ENCODE measurements at places on chromosomes 13 and 19. TPM values are rescaled to one million over a fixed set of nuclear protein-coding genes. Genes with fewer than 3 reads are reported as not detected.

DNA sequence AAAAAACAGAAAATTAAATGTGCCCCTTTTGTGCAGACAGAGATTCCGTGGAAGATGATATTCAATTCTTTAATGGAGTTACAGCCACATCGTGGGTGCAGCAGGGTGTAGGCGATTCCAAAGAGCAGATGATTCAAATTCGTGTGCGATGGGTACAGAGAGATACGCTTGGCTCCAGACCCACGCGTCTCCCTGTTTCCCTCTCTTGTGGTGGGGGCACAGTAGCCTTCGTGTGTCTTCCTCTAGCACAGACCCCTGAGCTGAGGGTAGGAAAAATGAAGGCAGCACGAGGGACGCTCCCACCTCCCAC, 4.8 kb downstream of the TSPAN16 start:
- no peak overlapping the region for H3K27ac ChIP-seq
- no peaks in the 10 kb centered on the region for H3K27me3 ChIP-seq
- no peak overlapping the region for H3K4me3 ChIP-seq

- H3K4me1 ChIP-seq: no peaks in the 10 kb centered on the region
- no peaks in the 10 kb centered on the region for H3K36me3 ChIP-seq
- no peaks in the 10 kb centered on the region for H3K27me3 ChIP-seq
- no peak overlapping the region for H3K27ac ChIP-seq
- H3K4me3 ChIP-seq: no peak overlapping the region
These were observed 34.2 kb downstream of the TDRD3 start for GRCh38 chr13:60431108-60431700.

DNA sequence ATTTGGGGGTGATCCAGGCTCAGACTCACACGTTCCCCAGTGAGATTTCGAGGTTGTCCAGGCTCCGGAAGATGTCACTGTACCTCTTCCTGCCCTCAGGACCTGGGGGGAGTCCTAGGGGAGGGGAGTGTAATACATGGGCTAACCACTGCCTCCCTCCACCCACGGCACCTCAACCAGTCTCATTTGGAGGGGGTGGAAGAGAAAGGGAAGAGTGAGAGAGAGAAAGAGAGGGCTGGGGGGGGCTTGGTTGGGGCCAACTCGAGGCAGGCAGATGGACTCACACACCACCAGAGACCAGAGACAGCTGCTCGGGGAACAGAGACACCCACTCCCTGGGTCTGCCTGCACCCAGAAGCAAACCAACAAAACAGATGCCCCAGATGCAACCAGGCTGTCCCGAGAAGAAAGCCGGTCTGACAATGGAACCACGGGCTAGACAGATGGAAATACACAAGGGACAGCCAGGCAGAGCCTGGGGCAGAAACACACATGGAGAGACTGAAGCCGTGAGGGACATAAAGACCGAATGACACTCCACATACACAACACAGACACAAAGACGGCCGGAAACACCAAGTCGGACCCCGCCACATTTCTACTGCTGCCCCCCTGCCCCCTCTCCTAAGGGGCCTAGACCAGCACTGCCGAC, 825 bp downstream of the GMIP start:
- DNase-seq: no peak
- H3K27me3 ChIP-seq: no peaks in the 10 kb centered on the region
- no peaks in the 10 kb centered on the region for H3K36me3 ChIP-seq
- H3K4me3 ChIP-seq: peak overlapping the region; percentile 60
- H3K4me1 ChIP-seq: no peaks in the 10 kb centered on the region
- H3K27ac ChIP-seq: no peak overlapping the region

GRCh38 chr13:59471106-59471505, 692.6 kb downstream of the DIAPH3 start:
- H3K4me3 ChIP-seq: no peak overlapping the region
- H3K36me3 ChIP-seq: no peaks in the 10 kb centered on the region
- H3K27me3 ChIP-seq: no peaks in the 10 kb centered on the region
- no peak overlapping the region for H3K27ac ChIP-seq
- DNase-seq: no peak

- no peaks in the 10 kb centered on the region for H3K27me3 ChIP-seq
- no peak overlapping the region for H3K27ac ChIP-seq
- no peaks in the 10 kb centered on the region for H3K36me3 ChIP-seq
- H3K4me3 ChIP-seq: no peak overlapping the region
- H3K4me1 ChIP-seq: no peaks in the 10 kb centered on the region
These were observed 66.1 kb upstream of the DIAPH3 start for GRCh38 chr13:60229708-60230272.

GRCh38 chr13:69872321-69873047, 235.1 kb upstream of the ATXN8OS start:
- no peaks in the 10 kb centered on the region for H3K36me3 ChIP-seq
- DNase-seq: no peak
- H3K4me1 ChIP-seq: no peaks in the 10 kb centered on the region
- no peak overlapping the region for H3K4me3 ChIP-seq

- H3K27me3 ChIP-seq: no peaks in the 10 kb centered on the region
- no peak for DNase-seq
- H3K4me3 ChIP-seq: no peak overlapping the region
- no peak overlapping the region for H3K27ac ChIP-seq
- H3K4me1 ChIP-seq: no peaks in the 10 kb centered on the region
These were observed 28.8 kb downstream of the FLT1 start for GRCh38 chr13:28466151-28466550.

DNA sequence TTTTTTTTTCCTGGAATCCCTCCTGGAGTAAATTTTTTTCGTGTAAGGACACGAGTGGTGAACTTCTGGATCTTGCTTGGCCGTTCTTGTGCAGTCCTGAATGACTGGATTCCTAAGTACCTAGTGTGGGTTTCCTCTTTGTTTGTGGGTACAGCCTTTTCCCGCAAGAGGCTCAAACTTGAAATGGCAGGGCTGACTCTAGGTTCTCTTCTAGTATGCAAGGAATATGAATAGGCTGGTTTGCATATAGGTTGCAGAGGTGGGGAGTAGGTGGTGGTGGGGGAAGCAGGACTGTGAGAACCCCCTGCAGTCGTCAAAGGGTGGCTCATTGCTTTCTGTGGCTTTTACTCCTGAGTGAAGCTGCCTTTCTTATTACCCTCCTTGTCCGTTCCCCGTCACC, 13.6 kb downstream of the UBAC2 start:
- no peaks in the 10 kb centered on the region for H3K36me3 ChIP-seq
- DNase-seq: no peak
- H3K27me3 ChIP-seq: no peaks in the 10 kb centered on the region
- no peak overlapping the region for H3K4me3 ChIP-seq
- H3K4me1 ChIP-seq: no peaks in the 10 kb centered on the region

DNA sequence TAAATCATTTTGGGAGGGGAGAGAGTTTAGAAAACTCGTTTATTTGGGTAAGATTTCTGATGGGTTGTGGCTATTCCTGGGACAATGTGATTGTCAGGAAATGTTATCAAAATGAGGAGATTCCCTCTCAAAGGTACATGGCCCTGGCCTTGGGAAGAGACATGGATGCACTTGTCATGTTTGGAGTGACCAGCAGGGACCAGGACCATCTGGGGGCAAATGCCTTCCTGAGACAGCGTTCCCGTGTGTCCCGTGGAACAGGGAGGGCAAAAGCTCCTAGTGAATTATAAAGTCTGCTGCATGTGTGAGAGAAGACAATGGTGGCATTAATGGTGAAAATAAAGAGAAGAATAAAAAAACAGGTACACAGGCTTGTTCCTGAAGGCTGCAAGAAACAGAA, 317.3 kb downstream of the ZNF536 start:
- DNase-seq: no peak
- H3K4me1 ChIP-seq: no peaks in the 10 kb centered on the region
- H3K4me3 ChIP-seq: no peak overlapping the region

GRCh38 chr19:33689868-33690267, 68.1 kb downstream of the CHST8 start:
- H3K4me1 ChIP-seq: no peaks in the 10 kb centered on the region
- H3K4me3 ChIP-seq: no peak overlapping the region
- H3K27ac ChIP-seq: no peak overlapping the region

GRCh38 chr13:59733744-59734143, 430.0 kb downstream of the DIAPH3 start:
- no peaks in the 10 kb centered on the region for H3K36me3 ChIP-seq
- H3K27me3 ChIP-seq: no peaks in the 10 kb centered on the region

DNA sequence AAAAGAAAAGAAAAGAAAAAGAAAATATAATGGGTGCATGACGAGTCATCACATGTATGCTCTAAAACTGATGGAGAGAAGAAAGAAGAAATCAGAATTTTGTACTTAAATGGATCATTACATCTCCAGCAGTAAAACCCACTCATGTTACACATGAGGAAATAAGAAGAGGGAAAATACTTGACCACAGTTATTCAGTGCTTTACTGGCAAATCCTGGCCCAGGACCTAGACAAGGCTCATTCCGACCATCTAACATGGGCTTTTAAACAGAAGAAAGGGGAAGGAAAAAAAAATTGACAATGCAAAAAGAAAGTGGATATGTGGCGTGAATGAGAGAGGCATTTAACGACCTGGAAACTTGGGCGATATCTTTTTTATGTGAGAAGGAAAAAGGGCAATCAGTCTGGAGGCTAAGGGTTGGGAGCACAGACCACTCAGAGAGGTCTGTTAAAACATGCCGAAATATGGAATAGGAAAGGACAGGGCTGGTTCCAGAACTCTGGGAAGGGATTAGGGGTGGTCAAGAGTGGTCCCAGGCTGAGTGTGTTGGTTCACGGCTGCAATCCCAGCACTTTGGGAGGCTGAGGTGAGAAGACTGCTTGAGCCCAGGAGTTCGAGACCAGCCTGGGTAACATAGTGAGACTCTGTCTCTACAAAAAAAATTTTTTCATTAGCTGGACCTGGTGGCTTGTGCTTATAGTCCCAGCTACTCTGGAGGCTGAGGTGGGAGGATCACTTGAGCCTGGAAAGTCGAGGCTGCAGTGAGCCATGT, 1.6 kb downstream of the SIGLECL1 start:
- no peaks in the 10 kb centered on the region for H3K36me3 ChIP-seq
- H3K27me3 ChIP-seq: no peaks in the 10 kb centered on the region
- H3K4me1 ChIP-seq: no peaks in the 10 kb centered on the region
- H3K27ac ChIP-seq: no peak overlapping the region
- no peak for DNase-seq

SPACA4 gene
- polyA plus RNA-seq: not detected

EHD2 gene
- 121 TPM for polyA plus RNA-seq

SLC7A10 gene
- polyA plus RNA-seq: not detected

SMAD9 gene
- 8.3 TPM for polyA plus RNA-seq

PTH2 gene
- polyA plus RNA-seq: not detected

ASF1B gene
- 0.49 TPM for polyA plus RNA-seq

KRTDAP gene
- polyA plus RNA-seq: not detected

Data from aorta (tissue), 5 donors.